ENCODE measurements at places on chromosomes 7 and 10.

- DNase-seq, result no peak
Observed at GRCh38 chr7:47508389-47509380, 73.2 kb downstream of the TNS3 start.

- no peak for DNase-seq
Observed at GRCh38 chr10:78298835-78299234, 265.2 kb downstream of the RPS24 start.

GRCh38 chr7:110621289-110621688, 469.6 kb upstream of the LRRN3 start:
- DNase-seq, result no peak

DNA sequence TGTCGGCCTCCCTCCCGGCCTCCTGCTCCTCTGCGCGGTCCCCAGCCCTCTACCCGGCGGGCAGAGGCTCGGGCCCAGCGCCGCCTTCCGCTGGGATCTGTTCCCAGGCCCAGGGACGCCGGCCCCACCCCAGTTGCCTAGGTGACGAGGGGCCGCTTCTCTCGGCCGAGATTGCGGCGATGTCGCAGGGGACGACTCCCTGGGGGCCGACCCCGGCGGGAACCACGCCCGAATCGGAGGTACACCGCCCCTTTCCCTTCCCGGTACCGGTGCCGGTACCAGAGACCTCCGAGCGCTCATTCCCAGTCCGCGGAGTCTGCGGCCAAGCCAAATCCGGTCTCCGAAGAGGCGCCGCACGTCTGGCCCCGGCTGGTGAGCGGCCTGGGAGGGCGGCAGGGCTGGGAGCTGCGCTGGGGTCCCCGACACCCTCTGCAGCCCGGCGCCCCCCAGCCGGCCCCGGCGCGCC, at the start of gene CABCOCO1:
TSS of gene CABCOCO1 (plus strand) at position 136 of the 466 bp plus-strand sequence. CDS start at position 180, 44 bp downstream.
- peak; percentile 77 for DNase-seq

DNA sequence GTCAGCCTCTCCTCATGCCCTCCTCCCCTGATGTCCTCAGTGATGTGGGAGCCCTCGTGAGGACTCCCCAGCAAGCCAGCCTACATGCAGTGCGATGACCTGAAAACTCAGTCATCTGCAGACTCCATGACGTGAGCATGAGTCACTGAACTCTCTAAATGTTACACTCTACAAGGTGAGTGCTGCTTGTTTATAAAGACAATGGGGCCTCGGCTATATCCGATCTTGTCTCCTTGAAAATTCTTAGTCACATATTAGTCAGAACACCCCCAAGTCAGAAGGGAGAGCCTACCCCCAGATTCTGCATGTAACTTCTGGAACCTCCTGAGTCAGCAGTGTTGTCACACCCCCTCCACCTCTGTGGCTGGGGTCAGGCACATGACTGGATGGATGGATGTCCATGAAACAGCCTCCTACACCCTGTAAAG, 673.8 kb downstream of the INHBA start:
- no peak for DNase-seq

DNA sequence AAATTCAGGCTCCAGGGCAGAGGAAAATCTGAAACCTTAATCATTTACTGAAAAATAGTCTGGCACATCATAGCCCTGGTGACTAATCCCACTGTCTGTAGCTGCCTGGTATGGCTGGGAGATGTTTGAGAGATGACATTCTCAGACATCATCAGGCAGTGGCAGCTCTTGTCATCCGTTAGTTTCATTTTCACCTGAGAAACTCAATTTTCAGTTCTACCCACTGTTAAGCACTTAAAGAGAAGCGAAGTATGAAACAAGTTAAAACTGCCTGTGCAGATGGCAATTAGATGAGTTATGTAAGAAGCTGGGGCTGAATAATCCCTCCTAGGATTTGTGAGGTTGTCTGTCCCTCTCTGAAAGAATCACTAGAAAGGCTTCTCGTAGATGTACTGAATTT, 150.2 kb downstream of the NSUN6 start:
- no peak for DNase-seq

DNA sequence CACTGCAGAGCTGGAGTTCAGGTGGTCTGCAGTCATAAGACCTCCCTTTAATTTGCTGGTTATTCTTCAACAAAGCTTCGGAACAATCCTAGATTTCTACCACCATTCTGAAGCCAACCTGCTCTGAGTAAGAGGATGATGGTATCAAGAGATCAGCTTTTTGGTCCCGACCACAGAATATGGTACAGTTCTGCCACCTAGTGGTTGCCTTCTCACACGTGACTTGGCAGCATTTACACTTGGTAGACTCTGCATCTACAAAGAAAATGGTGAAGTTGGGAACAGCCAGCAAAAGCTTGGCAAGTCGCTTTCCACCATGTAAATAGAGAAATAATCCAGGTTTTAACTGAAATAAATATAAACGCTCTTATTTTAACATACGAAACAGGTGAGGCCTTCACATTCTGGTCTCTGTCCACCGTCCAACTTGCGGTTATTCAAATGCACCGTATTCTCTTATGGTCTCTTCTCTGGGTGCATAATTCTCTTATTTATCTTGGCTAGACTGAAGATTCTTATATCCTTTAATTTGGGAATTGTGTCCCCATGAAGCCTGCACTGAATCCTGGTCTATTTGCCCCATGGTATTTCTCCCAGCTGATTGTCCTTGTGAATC, 173.9 kb upstream of the GRM3 start:
- DNase-seq, result peak; percentile 26

DNA sequence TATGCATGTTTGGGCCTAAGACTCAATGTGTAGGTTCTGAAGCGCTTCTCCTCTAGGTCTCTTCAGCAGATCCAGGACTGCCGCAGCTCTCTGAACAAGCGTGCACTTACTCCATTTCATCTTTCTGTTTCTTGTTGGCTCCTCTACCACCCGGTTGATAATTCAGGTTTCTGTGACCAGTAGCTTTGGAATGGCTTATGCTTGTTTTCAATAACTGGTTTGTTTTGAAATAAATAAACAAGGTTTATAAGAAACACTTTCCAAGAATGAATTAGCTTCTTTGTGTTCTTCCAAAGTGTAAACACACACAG, 1.5 kb downstream of the MDFIC start:
- DNase-seq, result no peak

GRCh38 chr7:7077945-7078344, 104.4 kb upstream of the C1GALT1 start:
- DNase-seq, result no peak

DNA sequence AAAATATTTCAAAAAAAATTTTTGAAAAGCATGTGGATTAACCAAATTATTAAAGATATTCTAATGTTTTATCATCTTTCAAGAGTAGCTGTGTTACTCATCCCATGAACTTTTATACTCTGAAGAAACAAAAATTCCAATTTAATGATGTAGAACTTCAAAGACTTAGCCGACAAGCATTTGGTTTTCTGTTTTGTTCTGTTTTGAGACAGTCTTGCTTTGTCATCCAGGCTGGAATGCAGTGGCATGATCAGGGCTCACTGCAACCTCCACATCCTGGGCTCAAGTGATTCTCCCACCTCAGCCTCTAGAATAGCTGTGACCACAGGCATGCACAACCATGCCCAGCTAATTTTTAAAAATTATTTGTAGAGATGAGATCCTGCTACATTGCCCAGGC, 17.8 kb upstream of the LCOR start:
- DNase-seq, result no peak

DNA sequence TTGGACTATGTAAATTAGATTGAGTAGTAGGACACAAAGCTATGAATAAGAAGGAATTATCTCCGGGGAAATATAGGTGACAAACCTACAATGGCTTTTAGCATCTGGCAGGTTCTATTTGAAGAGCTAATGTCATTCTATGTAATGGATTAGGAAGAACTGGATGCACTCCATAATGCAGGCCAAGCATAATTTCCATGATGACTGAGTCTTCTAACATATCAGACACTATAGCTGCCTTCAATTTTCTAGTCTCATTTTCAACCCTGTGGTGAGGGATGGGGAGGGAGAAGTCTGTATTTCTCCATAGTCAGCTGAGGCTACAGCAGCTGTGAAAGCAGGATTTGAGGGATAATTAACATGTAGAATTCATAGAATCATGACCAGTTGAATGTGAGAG, 390.4 kb upstream of the LRRTM3 start:
- DNase-seq, result no peak

- no peak for DNase-seq
Observed at GRCh38 chr7:31997423-31997822, 72.8 kb downstream of the PDE1C start.

- DNase-seq, result no peak
Observed at GRCh38 chr10:100339236-100339635, 7.8 kb upstream of the SCD start.

DNA sequence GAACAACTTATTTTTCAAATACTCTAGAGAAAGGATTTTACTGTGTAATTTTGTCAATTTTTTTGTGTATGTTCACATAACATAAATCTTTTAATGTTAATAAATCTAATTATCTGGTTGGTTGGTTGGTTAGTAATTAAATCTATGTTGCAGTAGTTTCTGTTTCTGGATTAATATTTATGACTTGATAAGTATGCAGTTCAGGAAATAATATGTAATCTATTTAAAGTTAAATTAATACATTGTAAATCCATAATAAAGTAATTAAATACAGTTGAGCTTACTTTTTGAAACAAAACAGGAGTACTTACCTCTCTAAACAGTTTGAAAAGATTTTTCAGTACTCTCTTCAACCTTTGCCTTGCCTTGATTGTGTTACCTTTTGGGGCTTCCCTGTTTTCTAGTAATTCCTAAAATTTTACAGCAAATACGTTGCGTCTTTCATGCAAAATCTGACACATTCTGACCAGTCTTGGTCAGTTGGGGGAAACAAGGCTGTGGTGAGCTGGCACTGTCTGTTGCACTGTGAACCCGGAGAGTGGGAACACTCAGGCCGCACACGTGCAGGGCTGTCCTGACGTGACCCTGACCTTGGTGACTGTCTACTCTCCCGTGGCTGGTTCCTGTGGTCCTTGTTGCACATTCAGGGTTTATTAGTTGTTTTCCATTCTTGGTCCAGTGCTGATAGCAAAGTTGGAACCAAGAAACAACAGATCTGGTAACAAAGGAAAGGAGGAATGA, 45.6 kb upstream of the FGL2 start:
- DNase-seq, result peak; percentile 33

GRCh38 chr10:13091801-13092200, 8.2 kb upstream of the OPTN start:
- DNase-seq, result no peak

GRCh38 chr7:28570970-28571288, 158.6 kb downstream of the CREB5 start:
- no peak for DNase-seq

- DNase-seq, result no peak
Observed at GRCh38 chr7:100394077-100394476, 20.8 kb downstream of the PILRA start.
